Putamen (tissue), 1 donor: ENCODE measurements at places on chromosomes 7 and 10.

- no peak for DNase-seq
These were observed 14.1 kb upstream of the C10orf95 start for GRCh38 chr10:102465466-102465865.

- DNase-seq: no peak
These were observed 253.1 kb upstream of the RHOBTB1 start for GRCh38 chr10:61197057-61197456.

DNA sequence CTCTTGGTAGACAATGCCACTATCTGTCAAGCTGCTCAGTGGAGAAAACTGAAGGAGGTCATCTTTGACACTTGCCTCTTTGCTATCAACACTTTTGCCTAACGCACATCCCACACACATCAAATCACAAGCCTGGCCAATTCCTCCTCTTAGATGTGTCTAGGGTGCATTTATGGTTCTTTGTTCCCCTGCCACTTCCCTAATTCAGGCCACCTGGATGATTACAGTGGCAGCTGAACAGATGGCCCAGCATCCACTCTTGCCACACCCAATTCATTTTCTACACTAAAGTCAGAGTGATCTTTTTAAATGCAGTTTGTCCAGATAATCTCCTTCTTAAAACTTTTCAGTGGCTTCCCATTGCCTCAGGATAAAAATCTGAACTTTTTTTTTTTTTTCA lies 58.6 kb downstream of the LAMB4 start:
- DNase-seq: no peak

GRCh38 chr10:96491303-96491702 lies 22.4 kb downstream of the TLL2 start:
- no peak for DNase-seq

DNA sequence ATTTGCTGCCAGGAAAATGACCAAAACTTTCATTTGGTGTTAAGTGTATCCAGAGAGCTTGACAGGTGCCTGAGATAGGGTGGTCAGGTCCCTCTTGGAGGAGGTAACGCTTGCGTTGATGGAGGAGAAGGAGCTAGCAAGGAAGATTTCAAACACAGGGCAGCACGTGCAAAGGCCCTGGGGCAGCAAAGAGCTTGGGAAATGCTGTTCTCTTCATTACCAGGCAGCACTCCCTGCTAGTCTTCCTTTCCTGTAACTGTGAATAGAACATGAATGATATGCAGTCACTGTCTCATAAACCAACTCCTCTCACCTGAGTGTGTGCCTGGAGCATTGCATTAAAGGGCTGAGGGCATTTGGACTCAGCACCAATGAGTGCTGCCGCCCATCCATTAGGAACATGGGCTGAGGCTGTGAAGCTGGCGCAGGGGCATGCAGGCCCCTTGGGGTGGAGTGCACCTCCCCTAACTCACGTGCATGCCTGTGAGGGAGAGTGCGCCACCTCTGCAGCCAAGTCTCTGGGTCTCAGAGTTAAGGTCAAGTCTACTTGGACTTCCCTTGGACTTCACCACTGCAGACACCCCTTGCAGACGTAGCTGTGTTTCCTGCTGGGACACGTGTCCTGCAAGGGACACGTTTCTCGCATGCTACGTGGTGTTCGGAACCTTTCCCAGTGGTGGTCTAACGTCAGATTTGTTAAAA lies 136.8 kb downstream of the PAXIP1 start:
- DNase-seq: no peak

- no peak for DNase-seq
These were observed 111.2 kb upstream of the STEAP1B start for GRCh38 chr7:22610951-22611757.

DNA sequence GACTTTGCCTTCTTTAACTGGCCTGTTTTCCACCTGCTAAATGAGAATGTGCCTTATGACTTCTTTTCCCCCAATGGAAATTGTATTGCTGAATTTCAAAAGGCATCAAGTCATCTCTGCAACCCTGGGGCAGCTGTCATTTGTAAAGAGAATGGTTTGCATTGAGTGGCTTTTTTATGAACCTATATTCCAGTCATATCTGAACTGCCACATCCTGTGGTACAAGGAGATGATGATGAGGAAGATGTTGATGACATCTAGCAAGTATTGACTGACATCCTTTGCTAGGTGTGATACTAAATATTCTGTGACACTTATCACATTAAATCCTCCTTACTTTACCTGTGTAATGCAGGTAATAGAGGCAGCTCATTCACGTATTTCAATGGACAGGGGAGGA lies 88.3 kb upstream of the KIAA1217 start:
- no peak for DNase-seq

GRCh38 chr7:32393861-32394260 lies 96.3 kb downstream of the LSM5 start:
- DNase-seq: no peak

GRCh38 chr7:1713502-1714484 lies 43.7 kb downstream of the ELFN1 start:
- no peak for DNase-seq

GRCh38 chr7:6556196-6556595 lies 4.9 kb upstream of the GRID2IP start:
- no peak for DNase-seq

DNA sequence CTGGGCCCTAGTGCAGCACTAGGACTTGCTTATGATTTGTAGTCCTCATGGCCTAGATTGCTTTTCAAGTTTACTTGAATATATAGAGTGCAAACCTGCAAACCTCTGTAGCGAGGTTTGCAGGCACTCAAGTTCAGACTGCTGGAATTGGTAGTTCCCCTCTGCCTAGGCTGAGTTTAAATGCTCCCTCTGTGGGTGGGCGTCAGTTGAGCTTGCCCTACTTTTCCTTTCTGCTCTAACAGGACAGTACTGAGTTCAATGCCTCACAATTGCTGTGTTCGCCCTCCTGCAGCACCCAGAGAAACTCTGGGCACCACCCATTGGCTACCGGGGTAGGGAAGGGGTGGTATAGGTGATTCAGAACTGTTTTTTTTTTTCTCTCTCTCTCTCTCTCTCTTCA lies 31.6 kb downstream of the MYO3A start:
- no peak for DNase-seq

DNA sequence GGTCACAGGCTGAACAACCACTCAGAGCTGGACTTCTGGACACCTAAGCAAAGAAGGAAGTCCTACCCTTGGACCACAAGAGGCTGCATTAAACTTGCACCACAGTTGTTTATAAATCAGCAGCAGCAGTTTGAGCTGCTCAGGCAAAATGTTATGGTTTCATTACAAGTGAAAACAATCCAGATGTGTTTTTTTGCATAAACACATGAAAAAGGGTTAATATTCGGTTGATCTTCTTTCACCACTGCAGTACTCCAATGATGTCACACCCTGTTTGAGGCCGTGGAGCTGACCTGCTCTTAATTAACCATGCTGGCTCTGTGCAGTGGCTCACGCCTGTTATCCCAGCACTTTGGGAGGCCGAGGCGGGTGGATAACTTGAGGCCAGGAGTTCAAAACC lies 490.8 kb upstream of the CELF2 start:
- no peak for DNase-seq

DNA sequence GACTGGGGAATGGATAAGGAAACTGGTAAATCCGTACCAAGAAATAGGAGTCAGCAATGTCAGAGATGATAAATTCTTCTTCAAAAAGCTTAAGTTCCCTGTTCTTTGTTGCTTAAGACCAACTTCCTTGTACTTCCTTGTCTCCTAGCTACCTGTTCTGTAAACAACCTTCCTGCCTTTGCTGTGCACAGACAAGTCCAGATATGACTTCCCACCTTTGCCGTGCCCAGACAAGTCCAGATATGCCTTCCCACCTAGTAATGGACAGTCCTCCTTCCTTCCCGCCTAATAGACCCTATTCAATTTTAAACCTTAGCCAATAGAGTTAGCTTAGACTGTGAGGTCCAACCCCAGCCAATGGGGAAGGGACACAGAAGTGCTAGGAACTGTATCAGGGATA lies 2.5 kb upstream of the ZNF33A start:
- DNase-seq: no peak

GRCh38 chr10:13560597-13560996 lies 26.2 kb upstream of the PRPF18 start:
- DNase-seq: no peak

- peak; percentile 63 for DNase-seq
These were observed 15.5 kb downstream of the ZMIZ1 start for GRCh38 chr10:79084012-79084971.

GRCh38 chr10:70621503-70622078 lies 19.1 kb upstream of the PRF1 start:
- DNase-seq: no peak

DNA sequence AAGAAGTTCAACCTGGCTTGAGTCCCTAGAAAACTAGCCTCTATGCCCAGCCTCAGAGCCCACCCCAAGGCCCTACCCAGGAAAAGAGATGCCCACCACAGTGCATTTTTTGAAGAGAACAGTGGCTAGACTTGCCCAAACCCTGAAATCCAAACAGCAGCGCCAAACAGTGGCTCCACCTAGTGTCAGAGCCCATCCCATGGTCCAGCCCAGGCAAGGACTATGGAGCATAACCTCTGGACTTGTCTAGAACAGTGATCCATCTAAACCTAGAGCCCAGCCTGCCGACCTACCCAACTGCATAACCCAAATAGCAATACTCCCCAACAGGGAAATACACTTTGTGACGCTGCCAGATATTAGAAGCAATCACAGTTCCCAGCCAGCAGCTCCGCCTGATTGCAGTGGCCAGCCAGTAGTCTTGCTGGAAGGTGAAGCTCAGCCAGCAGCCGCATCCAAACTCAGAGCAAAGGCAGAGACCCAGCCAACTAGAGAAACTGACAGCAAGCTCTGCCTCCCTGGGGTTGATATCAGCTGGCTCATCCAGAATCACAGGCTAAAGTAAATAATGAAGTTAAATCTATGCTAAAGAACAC lies 44.5 kb downstream of the HBP1 start:
- DNase-seq: no peak

GRCh38 chr10:106761906-106762305 lies 402.6 kb downstream of the SORCS1 start:
- no peak for DNase-seq

GRCh38 chr7:33649476-33650441 lies 255.6 kb upstream of the BMPER start:
- no peak for DNase-seq

DNA sequence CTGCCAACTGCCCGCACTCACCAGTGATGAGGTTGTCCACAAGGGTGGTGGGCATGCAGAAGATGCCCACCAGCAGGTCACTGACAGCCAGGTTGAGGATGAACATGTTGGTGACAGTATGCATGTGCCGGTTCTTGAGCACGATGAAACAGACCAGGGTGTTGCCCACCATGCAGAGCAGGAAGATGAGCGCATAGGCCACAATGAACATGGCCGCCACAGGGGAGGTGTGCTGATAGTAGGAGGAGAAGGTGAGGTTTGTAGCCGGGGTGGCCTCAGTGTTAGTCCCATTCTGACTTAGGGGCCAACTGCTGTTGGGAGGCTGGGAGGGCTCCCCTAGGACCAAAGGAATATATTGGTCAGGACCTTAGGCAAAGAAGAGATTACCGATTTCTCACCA lies 17.7 kb downstream of the NPFFR1 start:
- no peak for DNase-seq

DNA sequence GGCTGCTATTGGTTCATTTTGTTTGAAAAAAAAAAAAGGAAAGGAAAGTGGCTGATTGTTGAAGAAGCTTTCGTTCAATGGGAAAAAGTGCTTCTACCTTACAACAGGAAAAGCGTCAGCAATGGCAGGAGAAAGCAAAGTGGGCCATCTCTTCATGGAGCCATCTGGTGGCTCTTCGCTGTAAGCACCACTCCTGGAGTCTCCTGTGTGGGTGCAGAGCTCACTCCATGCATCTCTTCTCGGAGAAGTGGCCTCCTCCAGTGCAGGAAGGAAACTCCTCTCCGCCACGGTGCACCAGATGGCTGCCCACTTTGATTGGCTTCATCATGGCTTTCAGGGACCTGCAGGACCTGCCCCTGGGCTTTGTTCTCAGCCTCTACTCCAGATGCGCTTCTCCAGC lies 250.9 kb downstream of the PTEN start:
- no peak for DNase-seq

DNA sequence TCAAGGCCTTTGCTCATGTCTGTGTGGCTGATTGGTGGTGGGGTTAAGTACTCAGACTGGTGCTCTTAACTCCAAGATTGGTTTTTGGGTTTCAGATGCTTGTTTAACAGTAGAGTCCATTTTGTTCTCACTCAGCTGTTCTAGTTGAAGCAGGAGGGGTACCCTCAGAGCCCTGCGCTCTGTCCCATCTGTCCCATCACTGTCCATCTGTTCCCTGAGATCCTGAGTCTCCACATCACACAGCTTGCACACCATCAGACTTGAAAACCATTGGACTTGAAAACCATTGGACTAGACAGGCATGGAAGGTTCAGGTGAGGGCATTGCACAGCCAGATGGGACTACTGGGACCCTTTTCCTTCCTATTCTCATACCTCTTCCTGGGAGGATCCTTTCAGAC lies 39.3 kb downstream of the TMEM178B start:
- DNase-seq: no peak

- peak; percentile 7 for DNase-seq
These were observed 299.1 kb downstream of the LHFPL3 start for GRCh38 chr7:104627516-104627915.

DNA sequence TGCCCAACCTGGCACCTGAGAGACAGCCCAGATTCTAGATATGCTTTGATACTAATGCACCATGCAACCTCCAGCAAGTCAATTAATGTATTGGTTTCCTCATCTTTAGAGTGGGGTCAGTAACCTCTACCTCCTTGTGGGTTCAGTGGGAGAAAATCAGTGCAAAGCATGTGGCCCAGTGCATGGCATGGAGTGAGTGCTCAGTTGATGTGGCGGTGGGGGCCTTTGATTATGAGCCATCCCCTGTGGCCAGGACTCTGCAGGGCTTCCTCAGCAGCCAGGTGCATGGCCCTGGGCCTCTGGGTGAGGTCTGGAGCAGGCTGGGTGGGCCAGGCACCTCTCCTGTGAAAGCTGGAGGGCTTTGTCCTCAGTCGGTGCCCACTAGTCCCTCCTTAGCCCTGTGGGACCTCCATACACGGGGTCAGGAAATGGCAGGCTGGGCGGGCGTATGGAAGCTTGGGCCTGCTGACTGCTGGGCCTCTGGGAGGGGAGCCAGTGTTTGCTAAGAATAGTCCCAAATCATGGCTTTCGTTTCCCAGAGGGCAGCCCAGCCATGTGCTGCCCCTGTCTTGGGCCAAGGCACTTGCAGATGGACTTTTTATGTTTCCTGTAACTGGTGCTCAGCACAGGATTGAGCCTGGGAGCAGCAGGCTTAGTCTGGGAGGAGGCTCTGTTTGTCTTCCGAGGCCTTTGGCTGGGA lies 3.4 kb downstream of the PALD1 start:
- DNase-seq: no peak

DNA sequence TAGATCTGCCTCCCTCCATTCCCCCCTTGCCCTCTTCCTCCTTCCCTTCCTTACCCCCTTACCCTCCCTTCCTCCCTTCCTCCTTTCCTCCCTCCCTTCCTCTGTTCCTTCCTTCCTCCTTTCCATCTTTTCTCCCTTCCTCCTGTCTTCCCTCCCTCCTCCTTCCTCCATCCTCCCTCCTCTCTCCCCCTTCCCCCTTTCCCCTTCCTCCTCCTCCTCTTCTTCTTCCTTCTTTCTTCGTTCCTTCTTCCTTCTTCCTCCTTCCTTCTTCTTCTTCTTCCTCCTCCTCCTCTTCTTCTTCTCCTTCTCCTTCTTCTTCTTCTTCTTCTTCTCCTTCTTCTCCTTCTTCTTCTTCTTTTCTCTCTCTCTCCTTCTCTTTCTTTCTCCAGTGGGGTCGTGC lies 57.9 kb downstream of the MRC1 start:
- no peak for DNase-seq
